ENCODE measurements at places on chromosomes 7 and 10.

GRCh38 chr7:33547880-33548279 lies 357.5 kb upstream of the BMPER start:
- no peak for DNase-seq

- peak; percentile 50 for DNase-seq
Measured at GRCh38 chr10:110137142-110137545, 70.3 kb upstream of the MXI1 start.

- no peak for DNase-seq
Measured at GRCh38 chr10:75028748-75029147, 82.7 kb upstream of the SAMD8 start.

GRCh38 chr10:99358101-99358500 lies 28.9 kb downstream of the CNNM1 start:
- DNase-seq = no peak

DNA sequence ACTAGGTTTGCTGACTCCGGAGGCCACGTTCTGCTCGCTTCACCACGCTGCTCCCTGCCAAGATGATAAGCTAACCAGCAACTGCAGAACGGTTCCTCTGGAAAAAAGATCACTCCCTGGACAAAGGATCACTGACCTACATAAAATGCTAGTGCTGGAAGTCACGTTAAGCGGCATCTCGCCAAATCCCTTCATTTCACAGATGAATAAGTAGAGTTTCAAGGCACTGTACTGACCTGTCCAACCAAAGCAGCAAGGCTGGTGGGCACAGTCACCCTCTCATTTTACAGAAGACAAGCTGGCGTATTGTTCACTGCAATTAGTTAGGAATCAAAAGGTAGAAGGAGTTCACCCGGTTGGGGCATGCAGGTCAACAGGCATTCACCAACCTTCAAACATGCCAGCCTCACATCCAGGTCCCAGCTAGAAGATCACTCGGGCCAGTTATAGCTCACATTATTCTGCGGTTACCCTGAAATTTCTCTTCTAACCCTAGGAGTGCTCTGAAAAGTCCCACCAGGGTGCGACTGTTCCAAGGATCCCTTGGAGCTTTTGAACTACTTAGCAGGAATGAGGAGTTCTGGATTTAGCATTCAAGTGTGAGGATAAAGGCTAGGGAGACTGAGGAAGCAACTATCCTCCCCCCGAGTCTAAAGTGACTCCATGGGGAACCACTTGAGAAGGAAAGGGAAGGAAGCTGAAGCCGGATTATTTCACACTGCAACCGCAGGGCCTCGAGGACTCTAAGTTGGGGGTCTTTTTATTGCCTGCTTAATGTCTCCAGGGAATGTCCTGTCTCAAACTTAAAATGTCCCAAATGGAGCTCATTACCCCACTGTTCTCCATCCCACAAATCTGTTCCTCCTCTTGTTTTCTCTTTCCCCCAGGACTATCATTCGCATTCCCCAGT lies 32.8 kb downstream of the HIPK2 start:
- DNase-seq = no peak

DNA sequence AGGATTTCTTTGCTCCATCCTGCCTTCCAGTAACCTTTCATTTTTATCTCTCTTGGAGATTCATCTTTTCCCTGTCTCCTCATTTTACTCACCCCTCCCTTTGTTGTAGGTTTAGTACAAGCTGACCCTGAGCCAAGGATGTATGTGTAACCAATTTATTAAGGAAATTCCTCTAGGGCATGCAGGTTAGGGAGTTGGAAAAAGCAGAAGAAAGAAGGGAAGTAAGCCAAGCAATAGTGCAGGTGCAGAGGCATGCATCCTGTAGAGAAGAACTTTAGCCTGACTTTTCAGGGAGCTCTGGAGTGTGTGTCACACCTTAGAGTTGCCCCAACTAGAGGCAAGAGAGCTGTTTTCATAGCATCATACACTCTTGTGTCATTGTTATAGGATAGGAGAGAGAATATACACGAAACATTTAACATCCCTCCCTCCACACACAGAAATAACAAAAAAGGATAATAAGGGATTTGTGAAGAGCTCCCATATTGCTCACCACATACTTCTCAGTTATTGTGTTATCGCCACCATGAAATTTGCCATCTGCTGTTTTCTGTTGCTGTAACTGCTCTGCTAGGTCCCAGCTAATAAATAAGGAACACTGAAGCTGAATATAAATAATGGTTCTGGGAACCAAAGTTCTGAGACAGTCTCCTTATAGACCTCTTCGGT lies 21.8 kb upstream of the SEMA3C start:
- DNase-seq = no peak

DNA sequence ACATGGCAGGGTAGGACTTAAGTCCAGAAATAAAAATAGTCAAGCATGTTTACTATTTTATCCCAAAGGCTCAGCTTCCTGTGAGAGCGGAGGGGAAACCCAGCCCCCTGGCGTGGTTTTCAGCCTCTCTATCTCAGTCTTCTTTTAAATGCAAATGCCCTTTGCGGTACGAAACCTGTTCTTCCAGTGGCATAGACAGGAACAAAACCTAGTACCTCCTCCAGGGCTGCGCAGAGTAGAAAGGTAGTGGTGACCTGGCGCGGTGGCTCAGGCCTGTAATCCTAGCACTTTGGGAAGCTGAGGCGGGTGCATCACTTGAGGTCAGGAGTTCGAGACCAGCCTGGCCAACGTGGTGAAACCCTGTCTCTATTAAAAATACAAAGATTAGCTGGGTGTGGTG lies 181.3 kb upstream of the FOXK1 start:
- DNase-seq = no peak

DNA sequence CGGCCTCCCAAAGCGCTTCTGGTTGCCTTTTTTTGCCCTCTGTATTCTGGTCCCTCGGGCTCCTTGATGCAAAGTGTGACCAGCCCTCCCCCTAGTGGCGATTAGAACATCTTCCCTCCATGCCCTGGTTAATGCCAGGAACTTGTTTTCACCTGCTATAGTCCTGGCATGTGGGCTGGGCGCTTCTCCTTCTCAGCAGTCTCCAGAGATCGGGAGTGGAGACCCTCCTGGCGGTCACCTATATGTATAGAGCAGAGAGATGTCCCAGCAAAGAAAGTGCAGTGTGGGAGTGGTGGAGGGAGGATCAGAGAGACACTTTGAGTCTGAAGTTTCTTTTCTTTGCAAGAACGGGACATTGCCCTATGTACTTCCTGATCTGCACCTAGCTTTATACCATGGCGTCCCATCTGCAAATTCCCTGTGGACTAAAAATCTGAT lies 264.1 kb downstream of the OTUD1 start:
- DNase-seq = peak; percentile 58

DNA sequence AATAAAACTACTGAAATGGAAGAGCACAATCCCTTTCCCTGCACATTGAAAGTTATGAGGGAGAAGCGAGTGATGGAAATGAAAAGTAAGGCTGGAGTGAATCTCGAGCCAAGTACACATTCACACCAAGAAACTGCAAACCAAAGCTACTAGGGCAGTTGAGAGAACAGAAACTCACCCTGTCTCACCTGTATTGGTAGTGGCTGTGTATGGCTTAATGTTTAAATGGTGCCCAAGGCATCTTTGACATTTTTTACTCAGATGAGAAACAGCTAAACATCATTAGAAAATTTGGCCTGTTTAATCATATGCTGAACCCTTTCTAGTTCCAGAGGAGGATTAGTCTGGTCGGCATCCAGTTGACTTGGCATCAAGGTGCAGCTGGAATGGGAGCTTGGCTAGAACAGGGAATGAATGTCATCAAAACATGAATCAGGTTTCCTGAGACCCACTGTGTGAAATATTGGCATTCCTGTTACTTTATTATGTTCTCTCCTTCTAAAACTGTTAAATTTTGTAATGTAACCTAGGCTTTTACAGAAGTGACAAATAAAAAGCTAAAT lies 840.8 kb downstream of the GRM8 start:
- DNase-seq = no peak
